Type B pancreatic cell (in vitro differentiated cells): ENCODE measurements at places on chromosomes 13 and 19.

GRCh38 chr19:43229315-43229714 lies 23.9 kb upstream of the PSG4 start:
- DNase-seq: no peak

GRCh38 chr19:2491130-2491801 lies 15.3 kb downstream of the GADD45B start:
- no peak for DNase-seq

GRCh38 chr13:68984688-68985319 lies 1122.8 kb upstream of the ATXN8OS start:
- no peak for DNase-seq

DNA sequence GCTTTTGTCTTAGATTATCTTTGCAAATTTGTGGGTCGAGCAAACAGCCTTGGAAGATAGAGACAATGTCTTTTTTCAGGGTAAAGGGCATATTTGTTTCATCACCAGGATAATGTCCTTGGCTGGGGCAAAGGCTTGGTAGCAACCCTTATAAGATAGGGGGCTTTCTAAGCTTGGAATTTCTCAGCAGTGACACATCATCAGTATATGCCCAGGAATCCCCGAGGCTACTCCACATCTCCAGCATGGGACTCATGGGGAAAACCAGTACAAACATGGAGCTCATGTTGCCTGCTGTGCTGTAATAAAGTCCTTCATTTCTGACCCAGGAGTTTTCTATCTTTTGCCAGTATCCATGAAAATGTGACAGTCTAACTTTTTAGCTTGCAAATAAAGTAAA lies 77.1 kb downstream of the DCLK1 start:
- DNase-seq: no peak

DNA sequence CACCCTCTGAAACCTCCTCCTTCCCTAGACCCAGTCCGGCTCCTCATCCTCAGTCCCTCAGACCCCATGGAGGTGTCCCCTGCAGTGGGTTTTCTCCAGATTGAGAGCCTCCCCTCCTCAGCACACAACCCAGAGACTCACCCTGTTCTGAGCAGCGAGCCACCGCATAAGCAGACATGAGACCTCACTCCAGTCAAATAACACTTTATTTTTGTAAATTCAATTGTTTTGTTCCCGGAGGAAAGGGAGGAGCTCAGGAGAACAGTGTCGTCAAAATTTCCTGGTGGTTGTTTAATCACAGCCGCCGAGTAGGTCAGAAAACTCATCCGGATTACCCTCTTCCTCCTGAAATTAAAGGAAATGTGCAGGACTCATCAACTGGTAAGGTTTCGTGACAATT lies 57.5 kb downstream of the ERICH4 start:
- DNase-seq: no peak

- no peak for DNase-seq
These were observed 15.7 kb downstream of the COL4A1 start for GRCh38 chr13:110291286-110291685.

- no peak for DNase-seq
These were observed 2.8 kb downstream of the S1PR5 start for GRCh38 chr19:10514211-10515145.

GRCh38 chr19:13804830-13805683 lies 9.8 kb downstream of the ZSWIM4 start:
- no peak for DNase-seq

DNA sequence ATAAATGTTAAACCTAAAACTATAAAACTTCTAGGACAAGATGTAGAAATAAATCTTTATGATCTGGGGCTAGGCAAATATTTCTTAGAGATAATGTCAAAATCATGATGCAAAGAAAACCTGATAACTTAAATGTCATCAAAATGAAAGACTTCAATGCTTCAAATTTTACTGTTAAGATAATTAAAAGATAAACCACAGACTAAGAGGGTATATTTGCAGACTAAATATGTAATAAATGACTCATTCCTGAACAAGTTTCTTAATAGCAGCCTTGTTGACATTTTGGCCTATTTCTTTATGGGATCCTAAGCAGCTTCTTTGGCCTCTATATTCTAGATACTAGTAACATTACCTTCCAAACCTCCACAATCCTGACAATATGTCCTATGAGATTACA lies 2878.3 kb upstream of the PCDH20 start:
- DNase-seq: no peak

DNA sequence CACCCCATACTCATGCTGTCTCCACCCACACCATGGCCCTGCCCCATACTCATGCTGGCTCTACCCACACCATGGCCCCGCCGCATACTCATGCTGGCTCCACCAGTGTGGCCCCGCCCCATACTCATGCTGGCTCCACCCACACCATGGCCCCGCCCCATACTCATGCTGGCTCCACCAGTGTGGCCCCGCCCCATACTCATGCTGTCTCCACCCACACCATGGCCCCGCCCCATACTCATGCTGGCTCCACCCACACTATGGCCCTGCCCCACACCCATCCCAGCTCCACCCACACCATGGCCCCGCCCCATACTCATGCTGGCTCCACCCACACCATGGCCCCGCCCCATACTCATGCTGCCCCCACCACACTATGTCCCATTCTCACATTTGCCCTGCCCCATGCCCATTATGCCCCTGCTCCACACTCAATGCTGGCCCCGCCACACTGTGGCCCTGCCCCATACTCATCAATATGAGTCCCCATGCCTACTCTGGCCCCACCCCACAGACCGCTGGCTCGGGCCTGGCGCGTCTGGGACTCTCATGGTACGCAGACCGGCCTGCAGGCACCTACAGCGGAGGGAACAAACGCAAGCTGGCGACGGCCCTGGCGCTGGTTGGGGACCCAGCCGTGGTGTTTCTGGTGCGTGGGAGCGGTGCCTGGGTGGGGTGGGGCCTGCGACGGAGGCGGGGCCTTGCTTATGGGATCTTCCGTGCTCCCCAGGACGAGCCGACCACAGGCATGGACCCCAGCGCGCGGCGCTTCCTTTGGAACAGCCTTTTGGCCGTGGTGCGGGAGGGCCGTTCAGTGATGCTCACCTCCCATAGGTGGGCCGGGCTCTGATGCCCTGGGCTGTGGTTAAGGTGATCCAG lies 3.7 kb upstream of the ARHGAP45 start:
- DNase-seq: no peak

- DNase-seq: no peak
These were observed 13.4 kb downstream of the PKN1 start for GRCh38 chr19:14446336-14447036.

DNA sequence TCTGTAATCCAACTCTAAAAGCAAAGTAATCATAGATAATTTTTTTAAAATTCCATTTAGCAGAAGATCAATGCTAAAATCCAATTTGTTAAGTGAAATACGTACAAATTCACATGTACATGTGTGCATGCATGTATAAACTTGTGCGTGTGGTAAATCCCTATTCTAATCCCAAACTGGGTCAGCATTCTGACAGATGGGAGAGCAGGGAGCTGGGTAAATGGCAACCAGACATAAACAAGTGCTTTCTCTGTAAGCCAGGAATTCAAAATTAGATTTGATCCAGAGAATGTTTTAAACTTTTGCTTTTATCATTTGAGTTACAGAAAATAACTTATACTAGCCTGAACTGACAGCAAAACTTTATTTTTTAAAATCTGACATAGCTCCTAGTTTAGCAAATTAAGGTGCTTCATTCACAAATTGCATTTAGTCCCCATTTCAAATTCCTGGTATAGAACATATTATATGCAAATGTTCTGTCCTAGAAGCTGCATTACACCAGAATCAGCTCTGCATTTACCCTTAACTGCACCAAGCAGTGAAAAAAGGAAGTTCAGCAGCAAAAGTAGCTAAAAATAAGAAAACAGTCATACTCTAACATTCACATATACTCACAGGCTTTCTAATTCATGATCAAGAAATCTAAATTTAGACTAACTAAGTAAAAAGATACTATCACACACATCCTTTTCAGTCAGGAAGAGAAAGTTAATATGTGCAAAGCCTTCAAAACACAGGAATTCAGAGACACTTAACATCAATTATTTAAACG lies 32.6 kb downstream of the UBL3 start:
- no peak for DNase-seq

DNA sequence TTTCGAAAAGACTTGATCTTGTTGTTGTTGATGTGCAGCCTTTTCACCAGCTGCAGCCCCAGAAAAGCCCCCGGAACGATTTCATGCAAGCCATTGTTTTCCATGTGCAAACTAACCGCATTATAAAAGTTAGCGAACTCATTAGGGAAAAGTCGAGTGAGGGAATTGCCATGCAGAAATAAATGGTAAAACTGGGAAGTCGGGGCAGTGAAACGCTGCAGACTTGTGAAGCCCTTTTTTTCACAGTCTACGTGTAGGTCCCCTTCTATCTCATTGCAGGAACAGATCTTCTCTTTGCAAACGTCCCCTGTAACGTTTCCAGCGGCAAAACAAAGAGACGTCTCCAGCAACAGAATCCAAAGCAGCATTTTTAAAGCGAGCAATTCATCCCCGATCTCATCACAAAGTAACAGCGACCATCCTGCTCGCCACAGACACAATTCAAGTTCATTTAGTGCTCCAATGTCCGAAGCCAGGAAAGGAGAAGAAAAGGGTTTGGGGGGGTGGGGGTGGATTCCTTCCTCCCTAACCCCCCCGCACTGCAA lies 1.1 kb downstream of the SLITRK1 start:
- no peak for DNase-seq

DNA sequence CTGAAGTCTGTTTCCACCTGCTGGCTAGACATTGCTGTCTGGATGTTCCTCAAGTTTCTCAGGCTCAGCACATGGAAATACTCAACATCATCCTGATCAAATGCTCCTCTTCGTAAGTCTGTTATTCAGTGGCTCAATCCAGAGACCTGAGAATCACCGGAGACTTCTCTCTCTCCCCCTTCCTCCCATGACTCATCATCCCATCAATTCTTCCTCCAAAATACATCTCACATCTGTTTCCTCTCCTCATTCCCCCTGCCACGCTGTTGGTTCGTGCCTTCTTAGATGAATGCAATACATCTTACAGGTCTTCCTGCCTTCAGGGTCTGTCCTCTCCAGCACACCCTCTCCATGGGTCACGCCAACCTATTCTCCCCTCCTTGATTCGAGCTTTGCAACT lies 7.4 kb upstream of the RXFP2 start:
- DNase-seq: no peak

- no peak for DNase-seq
These were observed 60.1 kb downstream of the RNASEH2B start for GRCh38 chr13:50969691-50970090.

DNA sequence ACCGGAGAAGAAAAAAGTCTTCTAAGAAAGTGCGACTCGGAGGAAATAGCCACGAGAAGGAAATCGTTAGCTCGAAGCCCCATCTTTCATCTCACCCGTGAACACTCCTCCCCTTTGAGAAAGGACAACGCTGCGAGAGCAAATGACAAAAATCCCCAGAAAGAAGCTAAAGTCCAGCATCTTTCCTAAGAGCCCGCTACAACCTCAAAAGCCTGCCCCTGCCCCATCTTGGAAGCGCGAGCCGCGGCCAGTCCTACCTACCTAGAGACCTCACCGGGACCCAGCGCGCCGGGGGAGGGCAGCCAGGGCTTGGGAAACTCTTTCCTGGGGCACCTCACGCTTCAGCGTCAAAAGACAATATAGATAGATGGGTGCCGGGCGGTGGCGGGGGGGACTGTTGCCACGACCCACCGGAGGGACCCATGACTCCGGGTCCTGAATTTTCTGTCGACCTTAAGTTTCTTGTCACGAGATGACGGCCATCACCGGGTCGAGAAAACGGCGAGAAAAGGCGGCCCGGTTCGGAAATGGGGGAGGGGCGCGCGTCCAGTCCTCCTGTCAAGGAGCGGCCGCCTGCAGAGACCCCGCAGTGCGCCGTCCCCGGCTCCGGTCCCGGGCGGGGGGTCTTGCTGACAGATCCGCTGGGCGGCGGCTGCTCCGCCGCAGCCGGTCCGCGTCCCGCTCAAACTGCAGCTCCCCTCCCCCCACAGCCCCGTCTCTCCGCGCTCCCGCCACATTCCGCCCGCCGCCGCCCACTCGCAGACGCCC lies 65.9 kb downstream of the KCNRG start:
- DNase-seq: peak; percentile 73

DNA sequence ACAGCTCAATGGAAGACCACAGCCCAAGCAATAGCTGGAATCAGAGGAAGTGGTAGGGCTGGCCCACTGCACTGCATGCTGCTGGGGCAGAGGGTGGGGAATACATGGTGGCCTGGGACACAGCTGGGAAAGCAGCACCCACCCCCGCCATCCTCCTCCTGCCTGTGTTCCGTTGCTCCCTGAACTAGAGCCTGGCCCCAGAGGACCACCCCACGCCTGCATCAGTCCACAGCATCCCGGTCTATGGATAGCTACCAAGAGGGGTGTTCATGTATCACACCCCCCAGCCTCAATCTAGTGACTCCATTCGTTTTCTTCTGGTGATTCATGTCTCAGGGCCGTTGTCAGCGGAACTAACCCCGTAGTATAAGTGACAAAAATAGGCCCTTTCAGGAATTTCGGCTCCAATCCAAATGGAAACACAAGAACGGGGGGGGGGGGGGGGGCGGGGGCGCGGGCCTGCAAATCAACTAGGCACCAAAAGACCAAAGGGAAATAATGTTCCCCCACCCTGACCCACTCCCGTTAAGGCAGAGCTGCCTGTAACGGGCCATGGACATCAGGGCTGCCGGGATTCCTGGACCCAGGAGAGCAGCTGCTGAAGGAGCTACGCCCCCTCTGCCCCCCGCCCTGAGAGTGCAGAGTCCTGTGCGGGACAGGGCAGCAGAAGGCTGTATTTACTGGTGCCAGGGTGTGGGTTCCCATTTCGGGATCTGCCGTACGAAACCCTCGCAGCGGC lies 18.9 kb upstream of the EPHX3 start:
- DNase-seq: no peak

GRCh38 chr13:72141855-72142519 lies 275.0 kb upstream of the DACH1 start:
- DNase-seq: no peak

DNA sequence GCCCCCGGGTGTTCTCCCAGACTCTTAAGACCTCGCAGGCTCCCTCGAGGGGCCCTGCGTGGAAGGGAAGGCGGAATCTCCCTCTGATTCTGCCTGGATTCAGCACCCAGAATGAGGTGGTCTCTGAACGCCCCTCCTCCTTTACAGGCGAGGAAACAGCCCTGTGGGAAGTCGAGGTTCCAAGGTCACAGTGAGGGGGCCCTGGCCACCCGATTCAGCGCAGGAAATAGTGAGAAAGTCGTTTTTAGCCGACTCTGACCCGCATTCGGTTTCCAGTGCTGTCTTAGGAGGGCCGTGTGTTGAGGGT lies 1.1 kb downstream of the BSG start:
- no peak for DNase-seq

DNA sequence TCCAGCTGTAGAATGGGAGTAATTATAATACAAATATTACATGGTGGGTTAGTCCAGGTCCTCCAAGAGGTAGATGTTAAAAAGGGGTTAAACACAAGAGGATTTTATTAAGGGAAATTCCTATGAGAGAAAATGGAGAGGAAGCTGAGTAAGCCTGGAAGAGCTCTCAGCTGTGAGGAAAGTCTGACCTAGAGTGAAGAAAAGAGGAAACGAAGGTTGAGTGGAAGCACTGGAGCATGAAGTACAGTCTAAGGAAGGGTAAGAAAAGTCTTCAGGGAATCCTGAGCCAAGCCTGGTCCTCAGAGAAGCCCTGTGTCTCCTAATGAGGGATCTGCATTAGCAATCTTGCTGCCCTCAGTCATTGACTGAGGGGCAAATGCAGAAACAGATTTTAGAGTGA lies 506.2 kb downstream of the GPC5 start:
- no peak for DNase-seq
